ENCODE measurements at places on chromosomes 2 and 18.

DNA sequence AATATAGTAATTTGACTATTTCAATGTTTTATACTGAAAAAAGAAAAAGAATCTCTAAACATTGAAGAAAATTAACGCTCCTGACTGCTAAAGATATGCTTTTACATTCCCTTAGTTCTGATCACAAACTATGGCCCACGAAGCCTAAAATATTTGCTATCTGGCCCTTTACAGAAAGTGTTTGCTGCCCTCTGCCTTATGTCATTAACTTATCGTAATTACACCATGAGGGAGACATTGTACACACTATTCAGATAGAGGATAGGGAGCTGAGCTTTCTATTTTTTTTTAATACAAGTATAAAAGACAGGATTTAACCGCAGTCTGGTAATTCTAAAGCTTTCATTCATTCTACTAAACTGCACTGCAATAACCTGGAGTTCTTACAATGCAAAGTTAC, 393.1 kb upstream of the DCC start:
- no peak for DNase-seq

DNA sequence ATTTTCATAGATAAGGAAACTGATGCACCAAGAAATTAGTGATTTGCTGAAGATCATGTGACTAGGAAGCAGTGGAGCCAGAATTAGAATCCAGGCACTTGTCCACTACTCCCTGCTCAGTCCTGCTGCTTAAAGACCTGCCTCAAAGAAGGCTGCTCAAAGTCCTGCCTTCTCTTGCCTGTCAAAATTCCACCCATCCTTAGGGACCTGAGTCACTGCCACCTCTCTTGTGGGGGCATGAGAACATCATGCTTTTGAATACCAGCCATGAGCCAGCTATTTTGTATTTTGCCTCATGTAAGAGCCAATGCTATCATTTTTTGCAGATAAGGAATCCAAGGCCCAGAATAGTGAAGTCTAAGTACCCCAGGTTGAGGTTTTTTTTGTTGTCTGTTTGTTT, 47.1 kb downstream of the DDX1 start:
- DNase-seq = peak; percentile 17

- DNase-seq = no peak
Measured at GRCh38 chr2:124248386-124248785, 223.3 kb downstream of the CNTNAP5 start.

DNA sequence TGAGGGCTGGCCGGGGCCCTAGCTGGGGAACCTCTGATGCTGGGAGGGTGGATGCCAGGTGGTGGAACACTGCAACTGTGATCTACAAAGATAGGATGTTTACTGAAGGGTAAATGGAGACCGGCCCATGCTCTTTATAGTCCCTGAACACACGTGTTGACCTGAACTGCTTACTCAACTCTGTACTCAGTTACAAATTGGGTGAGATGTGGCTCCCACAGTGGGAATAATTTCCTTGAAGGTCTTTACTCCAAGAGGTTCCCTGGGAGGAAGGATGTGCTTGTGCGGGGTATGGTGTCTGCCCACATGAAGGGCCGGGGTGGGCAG, 254.1 kb downstream of the PRKCE start:
- no peak for DNase-seq

DNA sequence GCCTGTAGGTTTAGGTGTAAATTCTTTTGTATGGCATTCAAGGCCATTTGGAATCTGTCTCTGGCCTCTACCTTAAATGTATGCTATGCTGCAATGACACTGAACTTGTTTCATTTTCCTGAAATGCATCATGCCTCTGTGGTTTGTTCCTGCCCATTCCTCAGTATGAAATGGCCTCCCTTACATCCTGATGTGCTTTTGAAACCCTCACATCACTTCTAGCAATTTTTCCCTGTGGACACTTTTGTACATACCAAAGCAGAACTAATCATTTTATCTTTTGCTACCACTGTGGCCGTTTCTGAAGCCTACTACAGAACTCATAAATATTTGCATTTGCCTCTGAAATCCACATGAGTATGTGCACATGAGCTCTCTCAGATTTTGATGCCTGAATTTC, 557.2 kb downstream of the ERBB4 start:
- DNase-seq = no peak

- DNase-seq = no peak
Measured at GRCh38 chr2:153875801-153876466, 4.2 kb downstream of the GALNT13 start.

- peak; percentile 68 for DNase-seq
Measured at GRCh38 chr2:174076040-174076439, 110.9 kb upstream of the SP3 start.

- no peak for DNase-seq
Measured at GRCh38 chr2:129813404-129813803, 166.1 kb upstream of the RAB6C start.

DNA sequence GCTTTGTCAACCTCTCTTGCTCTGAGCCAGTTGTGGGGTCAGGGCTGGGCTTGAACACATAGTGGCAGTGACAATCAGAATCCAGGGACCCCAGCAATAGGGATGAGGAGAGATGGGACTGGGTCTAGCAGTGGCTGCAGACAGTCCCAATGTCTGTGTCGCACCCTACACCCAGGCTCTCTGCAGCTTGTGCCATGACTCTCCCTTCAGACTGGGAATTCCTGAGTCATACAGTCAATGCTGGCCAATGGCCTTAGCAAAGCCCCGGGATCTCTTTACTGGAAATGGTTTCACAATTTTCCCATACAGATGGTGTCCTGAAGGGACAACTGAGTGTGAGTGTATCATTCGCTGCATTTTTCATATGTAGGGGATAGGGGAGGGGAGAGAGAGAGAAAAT, 74.2 kb upstream of the CELF4 start:
- no peak for DNase-seq

DNA sequence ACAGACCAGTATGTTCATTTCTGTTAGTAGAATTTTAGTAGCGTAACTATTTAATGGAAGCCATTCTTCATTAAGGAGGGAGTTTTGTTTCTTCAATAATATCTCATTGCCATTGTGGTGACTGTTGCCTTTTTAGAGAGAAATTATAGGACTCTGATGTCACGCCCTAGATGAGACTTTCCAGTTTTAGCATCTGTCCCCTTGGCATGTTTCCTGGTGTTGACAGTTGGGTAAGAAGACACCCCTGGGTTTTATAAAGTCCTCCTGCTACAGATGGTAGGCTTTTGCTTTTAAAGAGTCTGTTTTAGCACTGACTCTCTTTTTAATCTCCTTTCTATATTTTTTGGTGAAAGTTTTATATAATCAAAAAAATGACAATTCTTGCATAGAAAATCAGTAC, 41.9 kb downstream of the KCNJ3 start:
- DNase-seq = no peak

DNA sequence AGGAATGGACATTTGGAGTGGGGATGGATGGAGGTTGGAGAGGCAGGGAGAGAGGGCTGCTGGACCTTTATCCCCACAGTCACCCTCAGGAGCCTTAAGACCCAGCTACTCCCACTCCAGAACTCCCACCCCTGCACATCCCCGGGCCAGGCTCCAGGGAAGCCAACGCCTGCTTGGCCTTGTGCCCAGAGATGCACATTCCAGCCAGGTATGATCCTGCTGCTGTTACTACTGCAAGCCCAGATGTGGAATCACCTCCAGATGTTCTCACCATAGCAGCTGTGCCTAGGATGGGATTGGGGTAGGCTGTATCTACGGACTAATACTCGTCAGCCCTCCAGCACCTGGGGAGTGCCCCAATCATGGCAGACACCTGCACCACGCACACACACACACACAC, 71.7 kb downstream of the ZFP36L2 start:
- DNase-seq = no peak

DNA sequence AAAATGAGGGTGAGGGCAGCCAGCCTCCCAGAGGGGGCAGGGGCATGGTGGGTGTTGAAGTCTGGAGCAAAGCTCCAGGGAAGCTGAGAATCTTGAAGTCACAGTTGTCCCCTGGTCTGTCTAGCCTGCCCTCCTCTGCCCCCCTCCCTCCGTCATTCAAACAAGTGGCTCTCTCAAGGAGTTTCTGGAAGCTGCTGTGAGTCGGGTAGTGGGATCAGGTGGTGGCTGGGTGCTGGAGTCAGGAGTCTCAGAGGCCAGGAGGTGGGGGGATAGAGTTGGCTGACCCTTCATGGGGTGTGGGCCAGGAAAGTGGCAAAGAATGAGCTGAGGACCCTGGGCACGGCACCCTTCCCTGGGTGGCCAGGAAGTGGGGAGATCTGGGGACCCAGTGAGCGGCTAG, 495 bp upstream of the ASIC4 start:
- DNase-seq = no peak

DNA sequence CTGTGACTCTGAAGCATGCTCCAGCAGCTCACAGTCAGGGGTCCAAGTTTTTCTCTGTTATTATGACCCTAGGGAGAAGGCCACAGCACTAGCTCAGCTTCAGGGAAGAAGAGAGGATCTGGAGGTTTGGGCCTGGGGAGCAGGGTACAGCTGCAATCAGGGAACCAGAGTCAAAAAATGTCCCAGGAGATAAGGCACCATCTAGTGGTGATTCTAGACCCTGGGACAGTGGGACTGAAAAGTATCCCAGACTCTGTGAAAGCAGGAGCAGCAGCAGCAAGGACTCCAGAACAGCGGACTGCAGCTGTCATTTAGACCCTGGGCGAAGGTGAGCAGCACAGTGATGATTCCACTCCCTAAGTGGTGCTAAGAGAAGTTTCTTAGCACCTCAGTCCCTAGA, 278.4 kb upstream of the DDX18 start:
- DNase-seq = no peak

DNA sequence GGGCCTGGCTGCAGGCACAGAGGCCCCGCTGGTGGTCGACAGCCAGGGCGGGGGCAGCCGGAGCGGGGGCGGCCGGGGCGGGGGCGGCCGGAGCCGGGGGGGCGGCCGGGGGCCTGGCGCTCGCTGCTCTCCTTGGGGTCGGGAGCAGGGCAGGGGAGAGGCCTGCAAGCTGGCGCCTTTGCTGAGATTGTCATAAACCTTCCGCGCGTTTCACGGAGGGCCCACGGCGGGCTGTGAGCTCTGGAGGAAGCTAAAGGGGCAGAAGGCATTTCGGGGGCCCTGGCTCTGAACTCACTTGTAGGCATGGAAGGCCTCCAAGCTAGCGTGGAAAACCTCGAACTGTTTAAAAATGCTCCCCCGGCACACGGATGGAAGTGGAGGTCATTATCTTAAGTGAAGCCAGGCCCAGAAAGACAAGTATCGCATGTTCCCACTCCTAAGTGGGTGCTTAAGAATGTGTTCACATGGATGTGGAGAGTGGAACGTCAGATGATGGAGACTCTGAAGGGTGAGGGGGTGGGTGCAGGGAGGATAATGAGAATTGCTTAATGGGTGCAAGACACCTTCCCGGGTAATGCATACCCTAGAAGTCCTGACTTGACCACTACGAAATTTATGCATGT, 629 bp downstream of the PRELID3A start:
- no peak for DNase-seq

GRCh38 chr2:86045541-86045940, 60.1 kb downstream of the POLR1A start:
- DNase-seq = no peak

DNA sequence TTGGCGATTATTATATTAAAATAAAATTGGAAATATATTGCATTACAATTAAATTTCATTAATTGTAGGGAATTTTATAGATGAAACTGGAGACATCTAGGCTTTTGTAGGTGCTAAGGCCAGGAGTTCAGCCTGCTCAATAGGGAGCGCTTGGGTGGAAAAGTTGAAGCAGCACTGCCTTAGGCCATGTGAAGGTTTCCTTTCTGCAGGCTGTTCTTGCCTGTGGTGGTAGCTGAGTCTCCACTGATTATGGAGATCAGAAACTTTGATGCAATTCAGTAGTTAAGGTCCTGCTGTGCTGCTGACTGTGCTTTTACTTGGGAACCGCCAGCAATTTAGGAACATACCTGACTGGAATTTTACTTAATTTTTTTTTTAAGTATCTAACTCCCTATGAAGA, 179.9 kb upstream of the BOD1L2 start:
- DNase-seq = no peak

- DNase-seq = no peak
Measured at GRCh38 chr18:62366992-62367391, 41.9 kb downstream of the TNFRSF11A start.

- no peak for DNase-seq
Measured at GRCh38 chr2:206062724-206063123, 23.2 kb downstream of the INO80D start.

DNA sequence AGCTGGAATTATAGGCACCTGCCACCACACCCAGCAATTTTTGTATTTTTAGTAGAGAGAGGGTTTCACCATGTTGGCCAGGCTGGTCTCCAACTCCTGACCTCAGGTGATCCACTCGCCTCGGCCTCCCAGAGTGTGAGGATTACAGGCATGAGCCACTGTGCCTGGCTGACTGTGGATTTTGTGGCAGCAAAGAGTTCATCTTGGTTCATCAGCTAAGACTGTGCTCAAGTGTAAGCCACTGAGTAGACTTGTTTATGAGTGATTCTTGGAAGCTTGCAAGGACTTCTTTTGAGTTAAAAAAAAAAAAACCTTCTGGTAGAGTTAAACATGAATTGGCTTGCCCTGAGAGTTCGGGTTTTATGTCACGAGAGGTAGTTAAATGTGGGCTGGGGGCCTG, 34.7 kb downstream of the CD8B start:
- DNase-seq = no peak

DNA sequence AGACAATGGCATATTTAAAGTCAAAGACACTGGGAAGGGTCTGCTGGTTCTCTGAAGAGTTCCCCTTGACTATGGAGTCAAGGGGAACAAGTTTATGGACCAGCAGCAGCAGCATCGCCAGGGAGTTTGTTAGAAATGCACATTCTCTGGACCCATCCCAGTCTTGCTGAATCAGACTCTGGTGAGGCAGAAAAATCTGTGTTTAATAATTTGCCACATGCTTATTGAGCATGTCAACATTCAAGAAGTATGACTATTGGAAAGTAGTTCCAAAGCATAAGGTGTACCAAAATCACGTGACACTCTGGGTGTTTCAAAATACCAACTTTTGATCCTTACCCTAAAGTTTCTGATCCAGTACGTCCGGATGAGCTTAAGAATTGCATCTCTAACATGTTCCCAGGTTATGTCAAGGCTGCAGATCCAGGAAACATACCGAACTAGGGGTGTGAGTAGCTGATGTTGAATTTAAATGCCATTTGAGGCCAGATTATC, 853.8 kb downstream of the TMEM182 start:
- no peak for DNase-seq

GRCh38 chr18:9156604-9157249, 20.1 kb downstream of the ANKRD12 start:
- no peak for DNase-seq

GRCh38 chr2:236675051-236675450, 105.4 kb downstream of the ACKR3 start:
- peak; percentile 73 for DNase-seq

DNA sequence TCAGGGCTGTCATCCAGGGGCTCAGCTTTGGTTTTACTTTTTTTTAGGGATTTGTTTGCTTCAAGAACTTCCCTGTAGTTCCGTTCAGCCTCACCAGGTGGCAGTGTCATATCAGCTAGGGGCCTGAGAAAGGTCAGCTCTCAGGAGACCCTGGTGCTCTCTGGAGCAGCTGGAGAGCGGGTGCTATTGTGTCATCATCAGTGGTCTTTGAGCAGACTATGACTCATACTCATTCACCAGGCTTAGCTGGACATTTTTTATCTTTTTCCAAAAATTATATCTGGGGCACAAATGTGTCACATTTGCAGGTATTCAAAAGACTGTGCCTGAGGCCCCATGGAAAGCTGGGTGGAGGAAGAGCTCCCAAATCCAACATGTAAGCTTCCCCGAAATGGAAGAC, 24.4 kb downstream of the ZNF892 start:
- peak; percentile 57 for DNase-seq
